ENCODE measurements at places on chromosomes 4 and X. TPM values are rescaled to one million over a fixed set of nuclear protein-coding genes. Genes with fewer than 3 reads are reported as not detected.

APOO gene
- total RNA-seq, result 6.8 TPM

STOX2 gene
- not detected for total RNA-seq

GRCh38 chr4:74608151-74608949 is 163.4 kb downstream of the AREG start:
- DNase-seq, result no peak
- H3K27ac ChIP-seq, result no peak overlapping the region

SPANXC gene
- total RNA-seq, result not detected

- H3K27me3 ChIP-seq, result peaks cover 18% of the 10 kb centered on the region
- H3K36me3 ChIP-seq, result no peaks in the 10 kb centered on the region
- H3K4me3 ChIP-seq, result no peak overlapping the region
- peak; percentile 17 for DNase-seq
- H3K27ac ChIP-seq, result no peak overlapping the region
- H3K4me1 ChIP-seq, result no peaks in the 10 kb centered on the region
Measured at GRCh38 chr4:1512738-1513660, 106.8 kb upstream of the NKX1-1 start.

SYTL5 gene
- total RNA-seq, result not detected

DNA sequence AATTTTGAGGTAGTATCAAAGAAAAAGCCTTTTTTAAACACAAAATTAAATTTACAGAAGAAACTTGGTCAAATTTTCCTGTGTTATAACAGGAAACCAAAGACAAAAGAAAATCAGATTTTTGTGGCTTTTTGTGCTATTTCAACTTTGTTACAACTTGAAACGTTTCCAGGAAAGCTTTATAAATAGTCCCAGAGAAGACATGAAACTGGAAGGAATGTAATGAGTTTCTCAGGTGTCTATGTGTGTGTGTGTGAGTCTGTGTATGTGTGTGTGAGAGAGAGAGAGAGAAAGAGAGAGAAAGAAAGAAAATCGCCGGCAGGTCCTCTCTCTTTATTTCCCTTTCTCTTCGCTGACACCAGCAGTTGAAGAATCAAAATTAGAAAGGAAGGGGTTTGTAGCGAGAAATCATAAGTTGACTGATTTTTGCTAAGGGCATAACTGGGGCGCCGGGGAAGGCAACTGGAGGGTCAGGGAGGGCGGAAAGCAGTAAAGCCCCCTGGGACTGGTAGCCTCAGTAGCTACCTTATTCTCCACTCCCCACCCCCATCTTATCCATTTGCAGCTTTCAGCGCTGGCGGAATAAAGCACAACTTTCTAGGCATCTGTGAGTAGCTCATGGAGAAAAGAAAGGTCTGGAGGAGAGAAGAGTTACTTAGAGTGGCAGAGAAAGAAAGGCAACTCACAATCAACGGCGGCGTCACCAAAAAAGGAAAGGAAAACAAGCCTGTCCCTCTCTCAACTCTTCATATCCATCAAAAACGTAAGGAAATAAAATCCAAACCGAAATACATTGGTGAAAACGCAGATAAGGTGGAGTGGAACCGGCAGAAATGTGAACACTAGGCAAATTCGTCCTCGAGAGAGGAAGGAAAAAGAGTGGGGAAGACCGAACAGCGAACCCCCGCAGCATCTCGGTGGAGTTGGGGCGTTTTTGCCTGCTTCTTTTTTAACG is 1.3 kb downstream of the TMEM47 start:
- H3K4me1 ChIP-seq, result peaks cover 7% of the 10 kb centered on the region
- H3K27me3 ChIP-seq, result peaks cover 35% of the 10 kb centered on the region
- H3K36me3 ChIP-seq, result peaks cover 2% of the 10 kb centered on the region
- H3K27ac ChIP-seq, result no peak overlapping the region

DNA sequence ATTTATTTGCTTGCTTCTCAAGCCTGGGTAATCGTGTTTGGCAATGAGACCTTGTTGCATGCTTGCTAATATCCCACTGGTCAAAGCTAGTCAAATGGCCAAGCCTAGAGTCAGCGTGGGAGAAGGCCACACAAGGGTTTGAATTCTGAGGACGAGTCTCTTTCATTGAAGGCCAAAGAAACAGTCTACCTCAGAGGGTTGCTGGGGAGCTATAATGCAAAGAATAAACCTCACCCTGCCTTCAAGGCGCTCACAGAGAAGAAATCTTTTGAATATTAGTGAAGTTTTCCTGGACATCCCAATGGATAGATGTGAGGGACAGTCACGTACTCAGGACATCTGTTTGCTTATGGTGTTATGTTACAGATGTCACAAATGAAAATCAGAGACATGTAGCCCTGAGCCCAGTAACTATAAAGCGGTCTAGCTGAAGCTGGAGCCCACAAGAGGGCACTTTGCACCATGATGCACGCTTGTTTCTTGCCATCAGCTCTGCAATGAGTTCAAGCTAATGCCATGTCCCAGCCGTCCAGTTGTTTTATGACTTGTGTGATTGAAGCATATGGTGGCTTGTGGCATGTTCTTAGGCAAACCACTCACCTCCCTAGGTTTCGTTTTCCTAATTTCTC is 1.1 kb upstream of the TLR3 start:
- H3K36me3 ChIP-seq, result no peaks in the 10 kb centered on the region
- DNase-seq, result peak; percentile 20
- H3K4me3 ChIP-seq, result peak overlapping the region; percentile 81
- H3K4me1 ChIP-seq, result peaks cover 12% of the 10 kb centered on the region
- H3K27ac ChIP-seq, result no peak overlapping the region

DNA sequence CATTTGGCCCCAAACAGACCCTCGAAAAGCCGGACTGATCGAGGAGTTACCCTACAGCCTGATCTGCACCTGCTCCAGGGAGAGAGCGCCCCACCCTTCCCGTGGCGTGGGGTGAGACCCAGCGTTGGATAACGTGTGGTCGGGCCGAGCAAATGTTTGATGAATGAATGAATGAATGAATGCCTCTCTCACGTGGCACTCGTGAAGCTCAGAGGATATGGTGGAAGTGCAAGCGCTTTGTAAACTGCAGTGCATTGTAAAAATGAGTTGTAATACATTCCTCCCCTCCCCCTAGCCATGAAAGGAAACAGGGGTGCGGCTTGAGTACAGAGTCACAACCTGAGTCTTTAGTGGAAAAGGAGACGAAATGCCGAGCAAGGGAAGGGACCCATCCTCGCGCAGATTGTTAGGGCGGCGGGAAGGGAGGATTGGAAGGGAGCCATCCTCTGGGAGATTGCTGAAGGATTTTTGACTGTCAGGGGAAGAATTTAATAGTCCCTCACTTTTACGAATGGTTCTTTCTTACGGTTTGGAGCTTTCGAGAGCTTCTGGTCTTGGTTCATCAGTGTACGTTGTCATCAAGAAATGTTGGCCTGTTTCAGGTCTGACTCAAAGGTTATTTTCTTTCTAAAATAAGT is 772 bp upstream of the FBXW7 start:
- peaks cover 7% of the 10 kb centered on the region for H3K36me3 ChIP-seq
- peaks cover 33% of the 10 kb centered on the region for H3K4me1 ChIP-seq
- peak; percentile 76 for DNase-seq
- H3K4me3 ChIP-seq, result peak overlapping the region; percentile 95
- H3K27me3 ChIP-seq, result no peaks in the 10 kb centered on the region

GRCh38 chr4:139227729-139228404 is 50.8 kb upstream of the ELF2 start:
- no peak for DNase-seq
- no peaks in the 10 kb centered on the region for H3K4me1 ChIP-seq
- H3K27me3 ChIP-seq, result no peaks in the 10 kb centered on the region
- H3K27ac ChIP-seq, result no peak overlapping the region

KLHL4 gene
- not detected for total RNA-seq

DNA sequence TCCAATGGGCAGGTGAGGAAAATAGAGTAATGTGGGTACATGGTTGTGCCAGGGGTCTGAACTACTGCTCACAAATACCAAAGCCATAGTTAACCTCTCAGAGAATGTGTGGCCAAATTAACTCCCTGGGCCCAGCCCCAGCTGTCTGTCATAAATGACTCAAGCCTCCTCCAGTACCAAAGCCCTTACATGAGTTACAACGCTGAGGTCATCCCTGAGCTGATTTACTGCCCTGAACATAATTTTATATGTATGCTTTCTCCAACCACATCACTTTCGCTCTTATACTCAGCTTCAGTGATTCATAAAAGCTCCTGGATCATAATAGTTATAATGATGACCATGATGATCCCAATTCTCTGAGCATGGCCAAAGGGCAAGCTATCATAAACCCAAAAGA is 283.9 kb downstream of the NKX6-1 start:
- DNase-seq, result no peak
- H3K36me3 ChIP-seq, result no peaks in the 10 kb centered on the region
- H3K4me1 ChIP-seq, result no peaks in the 10 kb centered on the region
- no peak overlapping the region for H3K4me3 ChIP-seq

DNA sequence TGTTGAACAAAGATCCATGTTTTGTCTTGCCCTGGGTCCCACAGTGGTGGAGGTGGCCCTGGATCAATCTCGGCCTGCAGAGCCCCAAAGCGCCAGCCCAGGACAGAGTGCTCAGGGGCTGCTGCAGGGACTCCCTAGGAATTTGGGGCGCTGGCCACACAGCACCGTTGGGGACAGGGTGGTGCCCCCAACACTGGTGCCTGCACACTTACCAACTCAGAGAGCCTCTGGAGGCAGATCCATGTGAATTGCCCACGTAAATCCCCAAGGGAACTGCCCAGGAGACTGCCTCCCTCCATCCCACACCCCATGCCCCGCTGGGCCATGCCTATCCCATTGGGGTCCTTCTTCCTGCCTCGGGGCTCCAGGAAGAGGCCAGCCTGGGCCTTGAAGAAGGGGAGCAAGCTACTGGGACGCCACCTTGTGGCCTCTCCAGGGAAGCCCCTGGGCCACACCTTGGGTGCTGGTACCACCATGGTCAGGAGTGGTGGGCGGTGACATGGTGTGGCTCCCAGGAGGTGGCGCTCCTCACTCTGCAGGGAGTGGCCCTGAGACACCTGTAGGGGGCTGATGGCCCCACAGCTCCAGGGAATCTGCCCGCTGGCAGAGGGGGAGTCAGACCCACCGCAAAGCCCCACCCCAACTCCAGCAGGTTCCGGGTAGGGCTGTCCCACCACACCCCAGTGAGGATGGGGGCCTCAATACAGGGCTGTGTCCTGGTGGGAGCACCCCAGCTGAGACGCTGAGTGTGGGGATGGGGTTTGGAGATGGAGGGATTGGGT is 22.8 kb downstream of the CFAP99 start:
- H3K27me3 ChIP-seq, result no peaks in the 10 kb centered on the region
- DNase-seq, result peak; percentile 55
- H3K36me3 ChIP-seq, result no peaks in the 10 kb centered on the region
- no peak overlapping the region for H3K27ac ChIP-seq
- peaks cover 7% of the 10 kb centered on the region for H3K4me1 ChIP-seq

PAGE3 gene
- total RNA-seq, result not detected

All from naive thymus-derived CD8-positive, alpha-beta T cell (primary cell).